Activated CD4-positive, alpha-beta T cell treated with anti-CD3 and anti-CD28 coated beads for 36 hours (primary cell): ENCODE measurements at places on chromosomes 7 and 10. TPM values are rescaled to one million over a fixed set of nuclear protein-coding genes. Genes with fewer than 3 reads are reported as not detected.

Gene INTS1
- total RNA-seq: 78.1 TPM

Gene WAC
- total RNA-seq: 136 TPM

Gene ELMO1
- total RNA-seq: 96.2 TPM

Gene ENO4
- not detected for total RNA-seq

Gene OPN4
- not detected for total RNA-seq

Gene DPP6
- not detected for total RNA-seq

Gene TEX47
- not detected for total RNA-seq

Gene ACTL6B
- not detected for total RNA-seq

Gene HOXA5
- not detected for total RNA-seq

Gene RPEL1
- not detected for total RNA-seq

Gene SCART1
- 1.7 TPM for total RNA-seq

Gene SLC39A12
- total RNA-seq: not detected

Gene SLC16A9
- 1.0 TPM for total RNA-seq
